WTC11 (cell line): ENCODE measurements at places on chromosomes 6 and 20. TPM values are rescaled to one million over a fixed set of nuclear protein-coding genes. Genes with fewer than 3 reads are reported as not detected.

- H3K27ac ChIP-seq = no peak overlapping the region
- peaks cover 86% of the 10 kb centered on the region for H3K27me3 ChIP-seq
- DNase-seq = peak; percentile 52
- peak overlapping the region; percentile 71 for H3K4me3 ChIP-seq
Measured at GRCh38 chr6:390914-391558, 516 bp upstream of the IRF4 start.

DNA sequence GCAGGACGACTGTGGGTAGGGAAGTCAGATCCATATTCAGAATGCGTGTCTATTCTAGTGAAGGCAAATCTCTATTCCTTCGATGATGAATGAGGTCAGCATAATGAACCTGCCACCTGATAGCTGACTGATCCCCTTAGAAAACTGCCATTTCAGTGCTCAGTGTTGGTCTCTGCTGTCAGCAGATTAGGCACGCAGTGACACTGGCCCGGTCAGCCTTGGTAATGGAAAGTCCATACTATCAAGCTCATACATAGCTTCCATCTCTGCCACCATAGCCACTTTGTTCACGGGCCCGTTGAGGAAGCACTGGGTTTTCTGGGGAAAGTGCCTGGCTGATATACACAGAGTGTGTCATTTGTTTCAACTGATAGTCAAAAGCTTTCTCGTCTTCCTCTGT lies 54.0 kb downstream of the C6orf52 start:
- H3K36me3 ChIP-seq = peaks cover 11% of the 10 kb centered on the region
- H3K4me1 ChIP-seq = no peaks in the 10 kb centered on the region; the same call in 1 of the 2 replicates
- H3K4me3 ChIP-seq = no peak overlapping the region
- H3K27ac ChIP-seq = no peak overlapping the region
- no peaks in the 10 kb centered on the region for H3K27me3 ChIP-seq

DNA sequence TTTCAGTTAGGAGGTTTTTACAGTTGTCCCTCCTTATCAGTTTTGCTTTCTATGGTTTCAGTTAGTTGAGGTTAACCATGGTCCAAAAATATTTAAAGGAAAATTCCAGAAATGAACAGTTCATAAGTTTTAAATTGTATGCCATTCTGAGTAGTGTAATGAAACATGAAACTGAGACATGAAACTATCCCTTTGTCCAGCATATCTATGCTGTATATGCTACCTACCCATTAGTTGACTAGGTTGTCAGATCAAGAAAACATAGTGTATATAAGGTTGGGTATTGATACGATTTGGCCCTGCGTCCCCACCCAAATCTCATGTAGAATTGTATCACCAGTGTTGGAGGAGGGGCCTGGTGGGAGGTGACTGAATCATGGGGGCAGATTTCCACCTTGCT lies 39.1 kb downstream of the VGLL2 start:
- H3K4me3 ChIP-seq = no peak overlapping the region
- no peak for DNase-seq
- H3K4me1 ChIP-seq = 0 out of 2 replicates have a peak, but pooled peaks cover 3% of the 10 kb centered on the region
- no peaks in the 10 kb centered on the region for H3K36me3 ChIP-seq
- no peak overlapping the region for H3K27ac ChIP-seq

The ASIP gene
- total RNA-seq = not detected in 3 replicates

The SRSF12 gene
- total RNA-seq = 3.8 to 4.0 TPM (median 3.8 TPM) in 3 replicates

The TENT5A gene
- 3.2 to 4.4 TPM (median 4.2 TPM) in 3 replicates for total RNA-seq
